ENCODE measurements at places on chromosomes 1 and 21.

DNA sequence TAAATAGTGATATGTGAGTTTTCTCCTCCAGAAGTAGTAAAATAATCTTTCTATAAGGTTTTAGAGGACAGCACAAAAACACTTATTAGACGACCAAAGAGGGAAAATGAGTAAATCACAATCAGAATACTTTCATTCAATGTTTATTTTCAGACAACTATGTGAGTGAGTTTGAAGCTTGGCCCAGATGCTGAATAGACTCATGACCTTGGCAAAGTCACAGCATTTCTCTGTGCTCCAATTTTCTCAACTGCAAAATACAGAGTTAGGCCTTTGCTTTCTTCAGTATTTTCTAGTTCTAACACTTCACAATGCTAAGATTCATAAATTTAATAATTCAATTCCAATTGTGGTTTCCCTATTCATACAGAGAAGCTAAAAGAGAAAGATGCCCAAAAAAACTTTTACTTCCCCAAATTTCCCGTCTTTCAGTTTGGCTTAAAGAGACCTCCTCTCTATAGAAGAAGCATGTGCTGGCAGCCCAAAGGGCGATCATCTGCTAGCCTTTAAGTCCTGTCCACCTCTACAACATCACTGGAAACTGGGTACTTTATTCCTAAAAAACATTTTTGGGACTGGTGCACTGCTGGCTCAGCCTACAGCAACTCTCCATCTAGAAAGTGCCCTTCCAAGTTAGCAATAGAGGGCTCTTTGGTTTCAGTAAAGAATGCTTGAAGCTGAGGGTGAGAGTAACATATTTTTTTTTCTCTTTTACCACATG is 116.8 kb upstream of the GORAB start:
- no peak for DNase-seq

GRCh38 chr1:11929849-11930248 is 3.6 kb upstream of the KIAA2013 start:
- no peak for DNase-seq

DNA sequence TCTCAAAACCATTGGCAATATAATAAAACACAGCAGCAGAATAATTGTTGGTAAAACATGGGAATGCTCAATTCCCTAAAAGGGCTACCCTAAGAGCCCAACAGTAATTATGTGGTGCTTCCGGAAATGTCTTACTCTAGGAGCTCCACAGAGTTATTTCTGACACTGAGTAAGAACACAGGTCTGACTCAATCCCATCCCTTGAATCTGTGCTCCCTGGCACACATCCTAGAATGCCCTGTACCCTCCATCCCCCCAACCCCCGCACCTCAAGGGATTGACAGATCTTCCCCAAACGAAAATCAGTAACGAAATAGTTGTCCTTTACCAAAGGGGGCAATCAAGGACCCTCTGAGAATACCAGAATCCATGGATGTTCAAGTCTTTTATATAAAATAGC is 71.9 kb downstream of the SMYD2 start:
- DNase-seq = no peak

GRCh38 chr1:30329263-30329753 is 394.1 kb downstream of the MATN1 start:
- DNase-seq = no peak

GRCh38 chr1:6134206-6134605 is 45.9 kb downstream of the CHD5 start:
- DNase-seq = no peak

DNA sequence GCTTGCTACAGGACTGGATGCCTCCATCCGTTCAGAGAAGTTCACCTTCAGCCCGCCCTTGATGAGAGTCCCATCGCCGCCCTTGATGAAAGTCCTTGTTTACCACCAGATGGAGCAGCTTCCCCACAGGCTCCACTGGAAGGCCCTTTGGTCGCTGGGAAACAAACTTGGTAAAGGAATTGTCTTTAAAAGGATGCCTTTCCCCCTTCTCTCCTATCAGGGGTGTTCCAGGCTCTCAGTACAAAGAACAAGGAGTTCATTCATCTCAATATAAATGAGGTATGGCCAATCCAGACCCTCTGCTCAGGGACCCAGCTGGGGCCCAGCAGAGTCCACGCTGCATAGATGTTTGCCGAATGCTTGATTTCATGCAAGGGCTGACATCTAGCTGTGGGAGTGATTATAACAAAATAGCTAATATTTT is 50.8 kb downstream of the CAPN9 start:
- DNase-seq = peak; percentile 49

DNA sequence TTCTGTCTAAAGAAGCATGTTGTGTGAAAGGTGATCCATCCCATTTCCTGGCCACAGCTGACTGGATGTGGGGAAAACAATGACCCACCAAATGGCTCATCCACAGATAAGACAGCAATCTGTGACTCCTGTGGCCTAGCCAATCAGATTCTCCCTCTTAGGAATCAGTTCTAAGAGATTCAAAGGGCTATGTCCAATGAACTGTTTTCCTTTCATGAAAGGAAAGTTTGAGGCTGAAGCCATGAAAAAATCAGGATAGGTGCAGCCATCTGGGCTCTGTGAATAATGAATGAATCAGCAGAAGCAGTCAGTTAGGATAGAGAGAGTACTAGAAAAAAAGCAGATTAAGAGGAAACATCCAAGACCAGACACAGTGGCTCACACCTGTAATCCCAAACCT is 164.7 kb downstream of the NRIP1 start:
- DNase-seq = no peak

DNA sequence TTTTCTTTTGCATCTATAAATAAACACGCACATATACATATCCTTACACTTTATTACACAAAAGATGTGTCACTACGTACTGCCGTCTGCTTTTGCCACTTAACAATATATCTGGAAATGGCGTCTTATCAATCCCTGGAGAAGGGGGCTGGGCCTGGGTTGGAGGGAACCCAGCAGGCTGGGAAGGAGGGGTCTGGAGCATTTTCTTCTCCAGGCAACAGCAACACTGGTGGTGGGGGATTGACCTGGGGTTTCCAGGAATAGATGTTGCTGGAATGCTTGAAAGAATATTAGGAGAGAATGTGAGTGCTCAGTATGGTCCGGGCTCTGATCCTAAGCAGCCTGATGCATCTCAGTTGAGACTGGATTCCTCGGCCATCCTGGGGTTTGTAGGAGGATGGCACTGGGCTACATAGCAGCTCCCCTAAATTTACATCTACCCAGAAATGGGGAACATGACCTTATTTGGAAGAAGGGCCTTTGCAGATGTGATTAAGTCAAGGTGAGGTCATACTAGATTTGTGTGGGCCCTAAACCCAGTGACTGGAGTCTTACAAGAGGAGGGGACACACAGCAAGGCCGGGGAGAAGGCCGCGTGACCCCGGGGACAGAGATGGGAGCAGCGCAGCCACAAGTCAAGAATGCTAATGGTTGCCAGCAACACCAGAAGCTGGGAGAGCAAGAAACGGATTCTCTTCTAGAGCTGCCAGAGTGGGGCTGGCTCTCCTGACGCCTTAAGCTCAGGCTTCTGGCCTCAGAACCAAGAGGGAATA is 98.6 kb downstream of the SIK1 start:
- no peak for DNase-seq

DNA sequence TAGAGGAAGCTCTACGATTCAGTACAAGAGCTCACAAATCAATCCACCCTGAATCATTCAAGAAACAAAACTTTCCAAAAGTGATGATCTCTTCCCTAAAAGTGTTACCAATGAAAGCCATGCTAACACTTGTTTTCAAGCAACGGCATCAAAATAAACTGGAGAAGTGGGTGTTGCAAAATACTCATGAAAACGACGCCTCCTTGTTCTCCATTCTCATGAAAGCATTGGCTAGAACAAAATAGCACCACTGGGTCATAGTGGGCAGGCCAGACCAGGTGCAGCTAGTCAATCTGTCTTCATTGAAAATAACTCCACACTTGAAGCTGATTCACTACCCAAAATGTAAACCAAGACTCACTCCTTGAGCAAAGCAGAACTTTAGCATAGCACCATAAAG is 4.3 kb downstream of the TIAM1 start:
- no peak for DNase-seq

GRCh38 chr21:41965461-41966013 is 11.7 kb upstream of the C2CD2 start:
- no peak for DNase-seq

- DNase-seq = no peak
These were observed 169.8 kb downstream of the SYT2 start for GRCh38 chr1:202540448-202540847.

GRCh38 chr1:110760321-110760720 is 85.6 kb upstream of the KCNA3 start:
- DNase-seq = no peak

DNA sequence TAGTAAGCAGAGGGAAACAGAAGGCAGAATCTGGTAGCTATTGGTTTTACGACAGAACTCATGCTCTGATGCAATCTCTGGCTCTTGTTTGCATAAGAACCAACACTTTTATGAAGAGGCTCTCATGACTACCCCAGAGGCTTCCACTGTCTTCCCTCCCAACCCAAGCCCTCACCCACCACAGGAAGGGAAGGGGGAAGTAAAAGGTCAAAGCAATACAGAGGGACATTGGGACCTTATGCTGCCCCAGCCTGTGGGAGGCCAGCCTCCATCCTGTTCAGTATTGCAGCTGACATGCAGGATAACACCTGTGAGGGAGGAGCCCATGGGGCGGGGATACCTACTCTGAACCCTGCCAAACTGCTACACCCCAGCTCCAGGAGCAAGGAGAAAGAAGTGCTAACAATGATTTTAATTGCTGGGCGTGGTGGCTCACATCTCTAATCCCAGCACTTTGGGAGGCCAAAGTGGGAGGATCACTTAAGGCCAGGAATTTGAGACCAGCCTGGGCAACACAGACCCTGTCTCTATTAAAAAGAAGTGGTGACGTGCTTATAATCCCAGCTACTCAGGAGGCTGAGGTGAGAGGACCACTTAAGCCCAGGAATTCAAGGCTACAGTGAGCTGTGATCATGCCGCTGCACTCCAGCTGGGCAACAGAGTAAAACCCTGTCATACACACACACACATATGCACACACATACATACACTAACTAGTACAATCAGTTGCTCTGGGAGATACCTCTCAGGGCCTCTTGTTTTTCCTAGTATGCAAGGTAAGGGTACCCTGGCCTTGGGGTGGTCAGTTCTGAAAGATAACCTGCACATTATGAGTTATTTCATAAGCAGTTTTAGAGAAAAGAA is 9.5 kb downstream of the MR1 start:
- DNase-seq = no peak

DNA sequence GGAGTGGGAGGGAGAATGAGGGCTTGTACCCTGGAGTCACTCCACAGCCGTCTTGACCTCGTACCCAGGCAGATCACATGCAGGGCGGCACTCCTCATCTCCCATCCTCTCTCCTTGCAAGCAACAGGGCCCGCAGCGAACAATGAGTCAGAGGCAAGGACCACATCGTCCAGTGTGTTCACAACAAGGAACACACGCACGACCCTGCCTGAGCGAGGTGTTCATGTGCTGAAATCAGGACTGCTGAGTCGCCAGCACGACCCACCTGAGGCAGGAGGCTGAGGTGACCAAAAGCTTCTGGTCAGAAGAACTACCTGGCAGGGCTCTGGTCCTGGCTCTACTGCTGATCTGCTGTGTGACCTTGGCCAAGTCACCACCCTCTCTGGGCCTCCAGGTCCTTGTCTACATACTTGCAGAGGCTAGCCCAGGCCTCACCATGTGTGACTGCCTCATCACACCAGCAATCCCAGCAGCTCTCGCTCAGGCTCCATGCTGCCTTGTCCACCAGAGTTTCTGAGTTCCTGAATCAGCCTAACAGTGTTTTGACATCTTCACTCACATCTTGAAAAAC is 78.0 kb downstream of the SSBP3 start:
- DNase-seq = no peak

GRCh38 chr1:94827434-94827833 is 7.3 kb downstream of the SLC44A3 start:
- no peak for DNase-seq

DNA sequence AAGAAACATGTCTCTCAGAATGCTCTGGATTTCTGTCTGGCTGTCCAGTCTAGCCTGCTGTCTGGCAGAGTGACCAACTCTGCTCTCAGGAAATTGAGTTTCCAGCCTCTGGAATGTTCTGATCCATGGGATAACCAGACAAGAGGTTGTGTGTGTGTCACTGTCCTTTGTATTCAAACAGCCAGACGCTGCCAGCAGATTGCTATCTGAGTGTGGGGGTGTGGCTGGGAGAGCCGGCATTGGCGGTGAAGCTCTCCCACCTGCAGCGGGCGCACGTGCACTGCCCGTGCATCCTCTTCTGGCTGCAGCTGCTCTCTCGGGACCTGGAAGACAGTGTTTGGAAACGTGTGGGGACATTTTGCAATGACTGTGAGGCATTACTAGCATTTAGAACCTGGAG is 26.1 kb downstream of the PKP1 start:
- no peak for DNase-seq

GRCh38 chr1:109618661-109619575 is 498 bp downstream of the GNAT2 start:
- no peak for DNase-seq

DNA sequence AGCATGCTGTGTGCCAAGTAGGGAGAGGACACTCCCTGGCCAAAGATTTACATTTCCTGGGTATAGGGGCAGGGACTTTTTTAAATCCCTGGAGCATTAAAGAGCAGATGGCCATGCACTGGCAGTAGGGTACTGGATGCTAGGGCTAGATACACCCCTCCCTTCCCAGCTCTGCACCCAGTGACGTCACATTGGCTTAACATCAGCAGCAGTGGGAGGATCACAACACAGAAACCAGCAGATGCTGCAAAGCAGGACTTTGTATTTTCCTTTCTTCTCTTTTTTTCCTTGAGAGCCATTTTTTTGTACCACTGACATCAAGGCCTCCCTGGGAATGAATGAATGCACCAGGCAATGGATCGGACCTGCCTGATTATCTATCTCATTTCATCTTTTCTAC is 243.0 kb downstream of the KAZN start:
- DNase-seq = no peak

DNA sequence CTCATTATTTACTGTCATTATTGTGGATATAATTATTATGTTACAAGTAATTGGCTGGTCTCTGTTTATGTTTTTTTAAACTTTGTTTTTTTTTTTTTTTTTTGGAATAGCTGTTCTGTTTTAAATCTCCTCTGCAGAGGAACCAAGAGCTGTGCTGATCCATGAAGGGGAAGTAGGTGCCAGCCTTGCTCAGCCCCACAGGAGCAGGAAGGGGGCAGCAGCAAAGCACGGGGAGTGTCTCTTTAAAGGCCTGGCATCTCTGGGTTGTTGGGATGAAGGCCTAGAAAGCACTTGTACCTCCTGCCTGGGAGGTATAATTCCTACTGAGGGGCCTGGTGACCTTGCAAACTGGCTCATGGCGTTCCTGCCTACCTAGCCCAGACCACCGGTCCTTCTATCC is 2.5 kb upstream of the GRHL3 start:
- no peak for DNase-seq

All from AG09319 (cell line).